CD14-positive monocyte (primary cell): ENCODE measurements at places on chromosomes 7 and 10.

- DNase-seq, result no peak
Measured at GRCh38 chr10:115525141-115525540, 432.0 kb downstream of the ATRNL1 start.

DNA sequence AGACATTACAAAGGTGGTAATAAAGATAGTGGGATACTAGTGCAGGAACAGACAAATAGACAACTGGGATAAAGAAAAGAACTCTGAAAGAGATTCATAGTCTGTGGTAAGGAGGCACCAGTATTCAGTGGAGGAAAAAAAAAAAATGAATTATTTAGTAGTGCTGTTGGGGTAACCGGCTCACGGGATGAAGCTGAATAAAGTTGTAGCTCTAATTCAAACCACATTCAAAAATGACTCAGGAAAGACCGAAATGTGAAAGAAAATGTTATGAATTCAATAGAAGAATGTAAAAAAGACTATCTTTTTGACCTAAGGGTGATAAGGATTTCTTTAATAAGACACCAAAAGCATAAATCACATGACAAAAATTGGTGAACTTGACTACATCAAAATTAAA, 83.1 kb upstream of the HABP2 start:
- no peak for DNase-seq

DNA sequence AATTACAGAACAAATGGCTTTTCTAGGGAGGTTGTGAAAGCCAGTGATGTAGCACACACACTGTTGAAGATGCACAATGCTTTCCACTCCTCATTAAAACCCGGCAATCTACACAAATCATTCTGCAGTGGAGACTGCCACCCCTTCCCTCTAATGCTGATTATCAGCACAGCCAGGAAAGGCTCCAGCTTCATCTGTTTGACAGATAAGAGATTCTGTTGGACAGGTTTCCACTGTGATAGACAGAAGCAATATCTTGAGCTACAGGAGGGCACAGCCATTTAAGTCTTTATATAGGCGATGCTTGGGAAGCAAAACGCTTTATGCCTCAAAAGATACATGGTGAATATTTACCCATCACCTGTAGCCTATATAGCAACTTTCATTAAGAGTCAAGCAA, 555.6 kb downstream of the GLRX3 start:
- no peak for DNase-seq

GRCh38 chr10:56123247-56123646, 237.8 kb downstream of the ZWINT start:
- DNase-seq, result no peak

DNA sequence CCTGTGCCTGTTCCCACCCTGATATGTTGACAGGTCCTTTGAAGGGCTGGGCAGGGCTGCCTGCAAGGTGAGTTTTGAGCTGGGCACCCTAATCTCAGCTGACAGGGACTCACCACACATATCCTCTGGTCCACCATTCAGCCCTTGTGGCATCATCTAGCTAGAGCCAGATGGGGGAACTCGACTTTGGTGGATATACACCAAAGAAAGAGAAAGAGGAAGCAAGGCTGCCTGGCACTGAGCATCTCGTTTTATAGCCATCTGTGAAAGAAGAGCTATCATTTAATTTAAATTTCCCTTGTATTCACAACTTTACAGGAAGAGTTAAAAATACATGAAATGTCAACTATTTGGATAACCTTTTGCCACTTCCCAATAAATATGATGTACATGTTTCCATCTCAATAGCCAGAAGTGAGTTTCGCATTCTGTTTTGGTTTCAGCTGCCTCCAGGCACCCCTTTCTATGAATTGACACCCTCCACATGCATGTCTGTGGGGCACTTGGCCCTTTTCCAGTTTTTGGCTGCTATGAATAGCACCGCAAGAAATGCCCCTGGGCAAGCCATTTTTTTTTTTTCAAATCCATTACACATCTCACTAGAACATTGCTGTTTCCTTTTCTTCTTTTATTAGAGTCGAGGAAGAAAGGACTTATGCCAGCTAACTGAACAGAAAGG, 22.9 kb upstream of the GRB10 start:
- no peak for DNase-seq

DNA sequence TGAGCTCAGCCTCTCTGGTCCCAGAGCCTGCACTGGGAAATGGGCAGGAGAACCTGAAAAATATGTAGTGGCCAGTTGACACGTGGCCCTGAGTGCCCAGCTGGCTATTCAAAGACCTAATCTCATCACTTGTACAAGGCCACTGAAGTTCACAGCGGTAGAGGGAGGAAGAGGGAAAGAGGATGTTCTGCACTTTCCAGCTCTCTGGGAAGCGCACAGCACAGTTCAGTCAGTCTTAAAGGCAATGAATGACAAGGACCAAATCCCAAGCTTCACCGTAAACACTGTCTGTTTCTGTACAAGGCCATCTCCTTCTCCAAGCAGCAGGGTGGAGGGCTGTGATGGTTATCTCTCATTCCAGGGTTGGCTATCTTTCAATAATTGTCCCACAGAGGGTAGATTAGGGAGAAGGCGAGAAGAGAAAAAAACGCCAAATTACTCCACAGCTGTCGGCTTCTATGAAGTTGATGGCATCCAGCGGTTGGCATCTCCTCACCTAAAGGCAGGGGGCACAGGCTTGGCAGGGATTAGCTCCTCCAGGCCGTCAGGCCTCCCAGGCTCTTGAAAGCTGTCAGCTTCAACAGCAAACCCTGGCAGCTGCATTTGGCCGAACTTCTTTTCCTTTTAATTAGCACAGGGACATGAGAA, 10.6 kb downstream of the SFMBT2 start:
- DNase-seq, result no peak

- no peak for DNase-seq
Measured at GRCh38 chr7:84546403-84546802, 351.8 kb upstream of the SEMA3A start.

- no peak for DNase-seq
Measured at GRCh38 chr10:131746785-131747184, 154.0 kb upstream of the PPP2R2D start.

DNA sequence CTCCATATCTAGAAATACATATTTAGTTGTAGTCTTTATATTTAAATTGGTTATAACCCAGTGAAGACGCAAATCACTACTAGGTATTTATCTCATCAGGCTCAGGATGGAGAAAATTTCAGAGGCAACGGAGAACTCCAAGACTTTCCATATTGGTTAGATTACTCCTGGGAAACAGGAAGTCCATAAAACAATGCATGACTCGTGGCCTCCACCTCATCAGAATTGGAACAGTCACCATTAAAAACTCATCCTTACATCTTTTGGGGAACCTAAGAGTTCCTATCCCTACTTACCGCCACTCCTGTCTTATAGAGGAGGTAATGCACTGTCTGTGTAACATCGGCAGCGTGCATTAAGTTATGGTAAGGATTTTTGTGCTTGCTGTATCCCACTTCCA, 177.6 kb downstream of the PPP1R17 start:
- no peak for DNase-seq

GRCh38 chr10:114095559-114096337, 52.1 kb downstream of the ADRB1 start:
- no peak for DNase-seq

DNA sequence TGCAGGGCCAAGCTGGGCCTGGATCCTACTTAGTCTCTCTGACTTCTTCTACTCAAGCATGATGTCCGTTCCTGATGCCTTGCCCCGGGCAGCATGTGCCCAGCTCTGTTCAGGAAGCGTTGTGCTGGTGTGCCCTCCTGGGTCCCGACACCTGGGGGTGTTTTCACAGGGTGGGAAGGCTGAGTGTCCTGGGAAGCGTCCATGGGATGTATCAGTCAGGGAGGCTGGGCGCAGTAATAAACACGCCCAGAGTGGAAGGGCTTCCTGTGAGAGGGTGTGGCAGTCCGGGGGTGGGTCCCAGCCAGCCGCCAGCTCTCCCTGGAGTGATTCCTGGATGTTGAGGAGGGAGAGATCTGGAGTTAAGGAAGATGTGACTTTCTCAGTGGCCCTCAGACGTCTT, 29.0 kb downstream of the FOXK1 start:
- DNase-seq, result no peak

GRCh38 chr7:11461946-11462345, 370.1 kb downstream of the THSD7A start:
- no peak for DNase-seq

GRCh38 chr7:50436133-50436806, 13.9 kb downstream of the FIGNL1 start:
- peak; percentile 83 for DNase-seq

GRCh38 chr10:9853405-9854355, 1164.0 kb upstream of the CELF2 start:
- no peak for DNase-seq

GRCh38 chr10:81116990-81117389, 579.3 kb downstream of the SH2D4B start:
- no peak for DNase-seq

- DNase-seq, result no peak
Measured at GRCh38 chr7:41793556-41793955, 90.7 kb upstream of the INHBA start.
